Tibial nerve (tissue), 4 donors: ENCODE measurements at places on chromosomes 6 and 20.
A peak's percentile ranks its signal among the peaks of the same experiment; 100 is the strongest.

DNA sequence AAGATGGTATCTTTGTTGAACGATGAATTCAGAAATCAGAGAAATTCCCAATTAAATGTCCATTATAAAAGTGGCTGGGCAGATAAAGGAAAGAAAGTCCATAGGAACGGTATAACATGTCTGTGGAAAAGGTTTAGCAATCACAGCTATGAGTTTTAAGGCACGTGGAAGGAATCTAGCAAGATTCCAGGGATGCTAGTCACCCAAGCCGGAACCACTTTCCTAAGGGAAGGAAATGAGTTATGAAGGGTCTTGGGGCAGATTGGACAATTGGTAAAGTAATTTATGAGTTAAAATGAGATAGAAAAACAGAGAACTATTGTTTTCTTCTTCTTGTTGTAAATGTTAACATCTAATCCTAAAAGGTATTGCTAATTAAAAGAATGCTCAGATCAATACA lies 384.8 kb downstream of the ADGRB3 start:
- no peak for DNase-seq

DNA sequence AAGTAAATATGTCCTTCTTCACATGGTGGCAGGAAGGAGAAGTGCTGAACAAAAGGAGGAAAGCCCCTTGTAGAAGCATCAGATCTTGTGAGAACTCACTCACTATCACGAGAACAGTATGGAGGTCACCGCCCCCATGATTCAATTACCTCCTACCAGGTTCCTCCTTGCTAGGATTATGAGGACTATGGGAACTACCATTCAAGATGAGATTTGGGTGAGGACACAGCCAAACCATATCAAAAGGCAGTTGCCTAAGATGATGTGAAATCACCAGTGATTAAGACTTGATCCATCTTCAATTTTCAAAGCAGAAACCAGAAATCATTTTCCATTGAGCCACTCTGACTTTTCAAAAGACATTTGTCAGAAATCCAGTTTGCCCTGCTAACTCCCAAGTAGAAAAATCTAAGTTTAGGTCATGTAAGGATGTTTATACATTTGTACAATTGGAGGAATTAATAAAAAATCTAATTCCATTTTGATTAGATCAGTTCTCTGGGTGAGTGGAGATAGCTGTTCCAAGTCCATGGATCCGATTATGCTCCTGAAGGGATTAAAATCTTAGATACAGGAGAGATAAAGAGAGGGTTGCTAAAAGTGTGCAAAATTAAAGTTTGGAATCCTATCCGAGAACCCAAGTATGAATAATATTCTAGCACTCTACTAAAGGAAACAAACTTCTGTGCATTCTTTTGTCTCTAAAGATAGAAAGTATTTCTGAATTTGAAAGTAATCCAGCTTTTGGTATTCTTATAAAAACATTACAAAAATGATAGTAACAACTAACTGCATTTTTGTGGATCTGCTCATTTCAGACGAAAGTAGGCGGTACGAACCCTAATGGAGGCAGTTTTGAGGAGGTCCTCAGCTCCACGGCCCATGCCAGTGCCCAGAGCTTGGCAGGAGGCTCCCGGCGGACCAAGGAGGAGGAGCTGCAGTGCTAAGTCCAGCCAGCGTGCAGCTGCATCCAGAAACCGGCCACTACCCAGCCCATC lies 39.5 kb downstream of the HDDC2 start:
- no peak for DNase-seq

DNA sequence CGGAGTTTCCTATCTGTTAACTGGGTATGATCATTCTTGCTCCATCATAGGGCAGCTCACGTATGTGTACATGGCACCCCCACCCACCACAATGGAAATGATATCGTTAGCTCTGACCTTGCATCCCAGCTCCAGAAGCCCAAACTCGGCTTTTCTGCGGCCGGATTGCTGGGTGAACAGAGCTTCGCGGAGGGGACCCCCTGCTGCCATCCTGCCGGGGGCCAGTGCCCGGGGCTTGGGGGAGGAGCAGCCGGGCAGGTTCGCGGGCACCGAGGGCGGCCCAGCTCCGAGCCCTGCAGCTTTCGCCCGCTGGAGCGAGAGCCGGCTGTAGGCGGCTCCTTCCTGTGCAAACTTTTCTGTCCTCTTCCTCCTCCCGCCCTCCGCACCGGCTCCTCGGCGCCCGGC lies 24.9 kb upstream of the FUCA2 start:
- DNase-seq, result no peak

DNA sequence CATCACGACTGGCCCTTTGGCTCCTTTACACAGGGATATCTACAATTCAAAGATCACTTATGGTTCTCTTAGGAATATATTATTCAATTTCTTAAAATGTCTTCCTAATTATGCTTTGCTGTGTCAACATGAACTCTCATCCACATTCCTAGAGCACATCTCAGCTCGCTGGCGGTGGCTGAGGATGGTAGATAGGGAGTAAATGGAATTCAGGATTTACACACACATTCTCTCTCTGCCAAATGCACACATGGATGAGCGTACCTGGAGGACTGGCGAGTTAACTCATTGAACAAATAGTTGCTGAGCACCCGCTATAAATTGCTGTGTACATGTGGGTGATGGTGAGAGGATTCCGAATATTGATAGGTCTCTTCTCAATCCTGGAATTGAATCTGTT lies 4.8 kb upstream of the MRPS10 start:
- DNase-seq, result no peak

GRCh38 chr6:137951064-137951597 lies 84.1 kb downstream of the TNFAIP3 start:
- no peak for DNase-seq

DNA sequence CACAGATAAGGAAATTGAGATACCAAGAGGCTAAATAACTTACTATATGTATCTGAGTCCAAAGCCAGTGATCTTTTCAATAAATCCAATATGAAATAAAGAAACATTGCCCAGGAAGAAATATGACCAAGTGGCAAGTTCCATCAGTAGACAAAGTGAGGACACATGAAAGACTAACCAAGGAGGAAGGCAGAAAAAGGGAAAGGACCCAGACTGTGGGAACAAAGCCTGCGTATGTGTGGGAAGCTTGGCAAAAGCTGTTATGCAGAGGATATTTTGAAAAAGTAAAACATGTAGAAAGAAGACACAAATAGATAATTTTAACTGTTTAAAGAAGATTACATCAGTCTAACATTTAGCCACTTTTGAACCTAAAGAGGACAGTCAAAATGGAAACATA lies 264.4 kb upstream of the PRDM1 start:
- DNase-seq, result no peak

GRCh38 chr6:111759331-111759835 lies 113.9 kb downstream of the FYN start:
- DNase-seq, result no peak

GRCh38 chr6:156557251-156557910 lies 219.8 kb upstream of the ARID1B start:
- no peak for DNase-seq

GRCh38 chr20:64217539-64218221 lies 37.9 kb upstream of the PCMTD2 start:
- no peak for DNase-seq

DNA sequence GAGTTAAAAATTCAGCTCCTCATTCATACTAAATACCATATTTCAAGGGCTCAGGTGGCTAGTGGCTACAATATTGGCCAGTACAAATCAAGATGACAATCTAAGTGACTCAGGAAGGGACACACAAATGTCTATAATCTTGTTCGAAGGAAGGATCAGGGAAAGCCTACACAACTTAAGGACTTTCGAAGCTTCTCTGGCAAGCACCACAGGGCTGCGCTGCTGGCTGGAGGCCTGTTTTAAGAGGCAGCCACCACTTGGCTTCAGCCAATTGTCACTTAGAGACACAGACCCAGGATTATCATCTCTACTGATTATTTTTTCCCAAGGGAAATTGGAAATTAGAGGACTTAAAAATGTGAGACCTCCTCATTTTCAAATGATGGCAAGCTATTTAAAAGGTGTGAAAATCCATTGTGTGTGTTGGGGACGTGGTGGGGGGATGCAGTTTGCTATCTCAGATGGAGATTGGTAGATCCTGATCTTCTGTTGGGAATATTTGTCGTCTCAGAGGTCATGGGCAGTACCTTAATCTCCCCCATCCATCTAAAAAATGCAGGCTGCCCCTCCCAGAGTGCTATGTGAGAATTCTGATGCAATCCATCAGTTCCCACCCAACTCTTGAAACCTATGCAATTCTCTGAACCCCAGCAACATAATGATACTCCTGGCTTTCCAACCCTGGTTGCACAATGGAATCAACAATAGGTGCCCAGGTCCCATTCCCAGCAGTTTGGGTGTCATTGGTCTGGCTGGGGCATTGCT lies 11.3 kb downstream of the ARHGAP40 start:
- no peak for DNase-seq

DNA sequence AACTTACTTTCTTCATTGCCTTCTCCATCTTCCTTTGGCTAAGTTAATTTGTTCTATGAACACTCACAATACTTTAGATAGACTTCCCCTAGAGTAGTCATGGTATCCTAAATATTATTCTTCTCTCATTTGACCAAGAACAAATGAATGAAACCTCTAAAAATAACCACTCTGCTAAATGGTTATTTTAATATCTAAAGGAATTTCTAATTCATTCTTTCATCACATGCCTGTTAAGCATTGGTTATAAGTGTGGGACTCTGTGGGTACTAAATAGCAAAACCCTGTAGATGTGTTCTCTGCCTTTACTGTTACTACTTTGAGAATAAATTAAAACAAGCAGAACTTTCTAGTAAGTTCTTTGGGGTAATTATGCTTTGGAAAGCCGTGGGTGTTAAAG lies 138.9 kb downstream of the EYA4 start:
- DNase-seq, result no peak

- DNase-seq, result no peak
Measured at GRCh38 chr20:17494201-17494600, 37.0 kb downstream of the BFSP1 start.

DNA sequence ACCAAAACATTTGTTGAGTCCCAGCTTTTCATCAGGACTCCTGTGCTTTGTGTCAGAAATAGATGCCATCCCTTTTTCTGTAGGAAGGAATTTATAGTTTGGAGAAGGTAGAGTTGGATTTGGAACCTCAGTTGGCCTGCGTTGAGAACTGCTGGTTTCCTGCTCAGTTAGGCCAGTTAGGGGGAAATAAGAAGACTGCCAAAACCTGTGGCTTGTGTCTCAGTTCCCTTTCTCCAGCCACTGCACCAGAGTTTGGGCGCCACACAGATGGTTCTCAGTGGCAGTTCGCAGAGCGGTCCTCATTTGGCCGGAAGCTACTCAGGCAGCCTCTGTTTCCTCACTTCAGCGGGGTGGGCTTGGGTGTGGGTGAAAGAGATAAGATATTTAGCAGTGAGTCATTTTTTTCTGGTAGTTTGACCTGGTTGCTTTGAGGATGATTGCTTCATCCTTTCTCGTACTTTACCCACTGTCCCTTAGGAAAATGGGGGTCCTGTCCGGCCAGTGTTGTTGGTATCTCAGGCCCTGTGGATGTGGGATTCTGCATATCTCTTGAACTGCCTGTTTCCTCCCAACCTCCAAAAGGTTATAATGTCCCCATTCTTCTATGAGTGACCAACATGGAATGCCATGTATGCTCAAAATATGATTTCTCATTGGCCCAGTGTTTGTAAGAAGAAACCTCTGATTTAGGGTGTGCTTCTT lies 53.7 kb downstream of the JARID2 start:
- peak; percentile 22 for DNase-seq

- no peak for DNase-seq
Measured at GRCh38 chr6:74491844-74492374, 713.9 kb downstream of the COL12A1 start.

DNA sequence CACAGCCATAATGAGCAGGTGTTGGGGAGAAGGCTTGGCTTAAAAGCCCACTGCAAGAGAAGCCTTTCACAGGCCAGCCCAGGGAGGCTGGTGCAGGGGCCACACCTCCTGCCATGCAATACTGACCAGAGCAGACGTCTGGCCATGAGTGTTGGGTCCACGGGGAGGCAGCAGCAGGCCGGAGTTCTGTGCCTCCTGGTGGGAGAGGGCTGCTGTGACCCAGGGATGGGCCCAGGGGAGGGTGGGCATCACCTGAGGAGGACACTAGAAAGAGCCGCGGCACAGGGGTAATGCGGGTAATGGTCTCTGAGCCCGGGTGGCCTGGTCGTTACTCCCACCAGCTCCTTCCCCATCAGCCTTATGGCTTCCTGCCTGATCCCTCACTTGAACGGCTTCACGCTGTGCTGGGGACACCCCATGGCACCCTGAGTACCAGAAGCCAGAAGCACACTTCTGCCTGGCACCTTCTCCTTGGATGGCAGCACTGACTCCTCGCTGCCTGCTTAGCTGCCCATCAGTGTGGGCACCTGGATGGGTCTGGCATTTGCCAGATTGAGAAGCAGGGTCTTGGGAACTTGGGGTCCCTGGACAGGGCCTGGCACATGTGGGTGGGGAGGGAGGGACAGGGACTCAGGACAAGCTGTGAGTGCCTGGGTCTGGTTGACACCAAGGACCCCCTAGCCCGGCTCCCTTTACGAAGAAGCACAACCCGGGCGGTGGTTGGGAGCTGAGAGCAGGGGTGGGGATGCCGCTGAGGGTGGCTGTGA lies 108.8 kb downstream of the ASXL1 start:
- no peak for DNase-seq

DNA sequence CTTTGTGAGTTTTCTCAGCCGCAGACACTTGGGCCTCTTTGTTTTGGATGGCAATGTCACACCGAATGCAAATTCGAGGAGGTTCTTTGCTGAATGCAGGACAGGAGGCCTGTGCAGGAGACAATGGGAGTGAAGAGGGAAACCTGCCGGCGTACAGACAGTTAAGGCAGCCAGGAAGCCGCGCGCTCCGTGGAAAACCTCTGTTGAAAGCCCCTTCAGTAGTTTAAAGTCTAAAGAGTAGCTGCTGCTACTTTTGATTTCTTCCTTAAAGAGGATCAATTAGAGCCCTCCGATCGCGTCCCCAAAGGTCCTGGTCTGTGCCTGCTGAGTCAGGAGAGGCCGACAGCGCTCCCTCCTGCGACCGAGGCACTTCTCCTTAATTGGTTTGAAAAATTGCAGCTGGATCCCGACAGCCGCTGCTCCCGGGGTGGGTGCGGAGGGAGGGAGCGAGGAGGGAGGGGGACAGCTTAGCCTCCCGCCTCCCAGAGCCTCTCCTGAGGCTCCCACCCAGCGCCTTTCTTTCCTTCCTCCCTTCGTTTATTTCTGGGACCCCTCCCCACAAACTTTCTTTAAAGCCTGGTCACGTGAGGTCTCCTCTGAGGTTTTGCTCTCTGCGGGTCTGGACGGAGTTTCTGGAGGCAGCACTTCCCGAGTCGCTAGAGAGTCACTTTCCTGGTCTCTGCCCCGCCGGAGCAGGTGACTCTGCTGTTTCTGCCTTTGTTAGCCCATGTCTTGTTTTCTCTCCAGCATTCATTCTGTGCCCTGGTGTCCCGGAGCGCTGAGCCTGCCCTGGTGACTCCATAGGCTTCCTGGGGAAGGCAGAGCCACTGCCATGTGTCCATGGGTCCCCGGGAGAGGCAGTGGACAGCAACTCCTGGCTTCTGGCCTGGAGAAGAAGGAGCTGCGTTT lies 22.3 kb upstream of the RPP40 start:
- no peak for DNase-seq

- DNase-seq, result no peak
Measured at GRCh38 chr20:25464501-25465242, 57.2 kb downstream of the GINS1 start.

DNA sequence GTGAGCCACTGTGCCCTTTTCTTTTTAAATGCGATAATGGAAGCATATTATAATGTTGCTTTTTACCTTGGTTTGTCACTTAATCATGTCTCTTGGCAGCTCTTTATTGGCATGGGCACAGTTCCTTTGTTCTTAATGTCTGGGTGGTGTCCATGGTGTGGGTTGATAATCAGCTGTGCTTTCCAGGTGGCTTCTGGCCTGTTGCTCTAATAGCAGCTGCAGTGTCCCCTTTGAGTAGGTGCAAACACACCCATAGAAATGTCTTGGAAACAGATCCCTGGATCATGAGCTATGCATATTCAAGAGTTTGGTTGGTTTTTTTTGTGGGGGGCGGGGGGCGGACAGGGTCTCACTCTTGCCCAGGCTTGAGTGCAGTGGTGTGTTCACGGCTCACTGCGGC lies 29.9 kb downstream of the EFCAB8 start:
- DNase-seq, result no peak
